Stimulated activated naive B cell treated with anti-CD40 and anti-IgM and Interleukin-4, amounts not matched to agents 10 μg/mL and 1 μg/mL and 100 μg/mL, for 72 hours (primary cell): ENCODE measurements at places on chromosomes 11 and 22.

DNA sequence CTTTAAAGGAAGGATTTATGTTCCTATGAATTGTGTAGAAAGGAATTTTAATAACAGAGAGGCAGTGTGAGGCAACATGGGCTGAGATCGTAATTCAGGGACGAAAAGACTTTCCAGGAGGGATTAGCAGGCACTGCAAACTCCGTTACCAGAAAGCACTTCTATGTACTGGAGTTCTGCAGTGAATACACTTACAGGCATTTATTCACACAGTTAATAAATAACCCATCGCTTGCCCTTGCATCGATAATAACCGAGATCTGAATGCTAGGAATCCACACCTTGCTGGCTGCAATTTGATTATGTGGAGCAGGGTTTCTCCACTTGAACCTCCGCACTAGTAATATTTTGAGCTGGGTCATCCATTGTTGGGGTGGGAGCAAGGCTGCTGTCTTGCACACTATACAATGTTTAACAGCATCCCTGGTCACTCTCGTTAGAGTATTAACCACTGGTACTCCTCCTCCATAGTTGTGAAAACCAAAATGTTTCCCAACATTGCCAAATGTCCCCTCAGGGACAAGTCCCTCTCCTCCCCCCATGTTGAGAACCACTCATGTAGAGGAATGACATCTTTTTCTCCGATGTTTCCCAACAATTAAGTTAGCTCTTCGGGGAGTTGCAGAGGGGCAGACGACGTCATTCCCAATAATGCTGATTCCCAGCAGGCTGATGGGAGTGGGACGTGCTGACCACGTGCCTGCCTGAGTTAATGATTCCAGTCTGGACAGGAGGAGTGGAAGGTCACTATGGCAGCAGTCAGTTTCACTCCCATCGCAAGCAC, 99.5 kb downstream of the SNX19 start:
- no peak for DNase-seq

DNA sequence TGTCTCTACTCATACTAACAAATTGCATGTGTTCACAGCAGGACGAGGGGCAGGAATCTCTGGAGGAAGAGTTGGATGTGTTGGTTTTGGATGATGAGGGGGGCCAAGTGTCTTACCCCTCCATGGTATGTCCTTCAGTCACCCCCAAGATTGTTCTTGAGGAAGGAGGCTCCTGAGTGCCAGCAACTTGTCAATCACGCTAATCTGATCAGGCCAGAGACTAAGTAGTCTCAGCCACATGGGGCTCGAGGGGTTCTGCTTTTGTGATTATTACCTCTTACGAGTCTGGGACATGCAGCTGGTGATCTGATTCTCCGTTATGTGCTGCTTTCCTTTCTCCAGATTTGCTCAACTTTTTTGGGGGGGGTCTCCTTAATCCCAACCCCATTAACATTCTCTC, 54.3 kb downstream of the CTNND1 start:
- no peak for DNase-seq

GRCh38 chr11:64810271-64810890, at the start of gene MEN1:
MEN1 (minus strand) TSS chr11:64810551; CDS start chr11:64810109, 442 bp downstream.
- peak; percentile 87 for DNase-seq

GRCh38 chr11:72684236-72684912, 10.2 kb upstream of the PDE2A start:
- peak; percentile 49 for DNase-seq

DNA sequence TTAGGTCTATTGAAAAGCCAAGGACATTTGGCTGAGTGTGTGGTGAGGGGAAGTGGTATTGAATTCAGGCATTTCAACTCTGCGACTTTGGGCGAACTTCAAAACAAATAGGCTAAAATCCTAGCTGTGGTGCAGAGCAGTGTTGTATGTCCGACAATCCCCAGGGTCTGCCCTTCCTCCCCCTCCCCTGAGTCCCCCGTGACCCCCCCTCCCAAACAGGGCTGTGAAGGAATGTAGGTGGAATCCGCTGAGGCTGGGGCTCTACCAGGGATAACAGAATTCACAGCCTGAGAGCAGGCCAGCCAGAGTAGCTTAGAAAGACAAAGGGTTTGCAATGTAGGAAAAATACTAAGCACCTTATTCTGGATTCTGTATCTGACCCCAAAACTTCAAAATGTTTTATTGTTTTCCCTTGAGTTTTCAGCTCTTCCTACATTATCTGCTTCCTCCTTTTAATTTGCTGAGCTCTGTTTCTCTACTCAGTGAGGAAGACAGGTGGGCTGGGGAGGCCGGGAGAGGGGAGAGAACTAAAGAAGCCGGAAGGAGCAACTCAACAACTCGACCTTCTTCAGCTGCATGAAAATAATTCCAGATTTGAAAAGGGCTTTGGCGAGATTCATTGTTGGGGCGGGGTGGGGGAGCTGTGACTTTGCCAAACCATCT, 315.2 kb downstream of the BLID start:
- DNase-seq: no peak
